ENCODE measurements at places on chromosomes 11 and 22. TPM values are rescaled to one million over a fixed set of nuclear protein-coding genes. Genes with fewer than 3 reads are reported as not detected.

DNA sequence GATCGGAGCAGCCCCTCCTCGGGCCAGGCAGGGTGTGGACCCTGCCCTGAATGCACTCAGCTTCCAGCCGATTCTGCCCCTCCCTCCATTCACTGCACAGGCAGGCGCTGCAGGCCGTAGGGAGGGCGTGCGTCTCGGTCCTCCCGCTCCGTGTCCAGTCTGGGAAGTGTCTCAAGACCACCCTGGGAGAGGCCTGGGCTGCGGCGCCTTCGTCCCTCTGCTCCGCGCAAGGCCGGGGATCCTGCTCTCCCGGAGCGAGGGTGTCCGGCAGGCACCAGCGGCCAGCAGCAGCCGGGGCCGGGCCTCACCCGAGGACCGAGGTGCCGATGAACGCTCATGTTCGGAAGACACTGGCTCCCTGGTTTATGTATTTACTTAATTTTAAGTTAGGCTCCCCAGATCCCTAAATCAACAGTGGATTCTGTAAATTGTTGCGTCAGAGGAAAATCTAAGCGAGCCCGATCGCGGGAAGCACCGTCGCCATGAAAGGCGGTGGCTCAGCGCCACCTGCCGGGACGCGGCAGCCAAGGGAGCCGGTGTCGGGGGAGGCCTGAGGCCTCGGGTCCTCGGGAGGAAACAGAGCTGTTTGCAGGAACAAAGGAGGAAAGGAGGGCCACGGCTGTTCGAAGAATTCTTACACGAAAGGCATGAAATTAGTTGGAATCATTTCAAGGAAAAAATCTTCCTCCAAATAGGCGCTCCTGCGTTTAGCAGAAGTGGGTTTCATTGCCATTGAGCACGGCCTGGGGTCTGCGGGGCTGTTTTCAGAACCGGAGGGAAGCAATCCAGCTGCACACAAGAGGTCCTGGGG, 195.3 kb downstream of the BRD1 start:
- ATAC-seq, result no peak

DNA sequence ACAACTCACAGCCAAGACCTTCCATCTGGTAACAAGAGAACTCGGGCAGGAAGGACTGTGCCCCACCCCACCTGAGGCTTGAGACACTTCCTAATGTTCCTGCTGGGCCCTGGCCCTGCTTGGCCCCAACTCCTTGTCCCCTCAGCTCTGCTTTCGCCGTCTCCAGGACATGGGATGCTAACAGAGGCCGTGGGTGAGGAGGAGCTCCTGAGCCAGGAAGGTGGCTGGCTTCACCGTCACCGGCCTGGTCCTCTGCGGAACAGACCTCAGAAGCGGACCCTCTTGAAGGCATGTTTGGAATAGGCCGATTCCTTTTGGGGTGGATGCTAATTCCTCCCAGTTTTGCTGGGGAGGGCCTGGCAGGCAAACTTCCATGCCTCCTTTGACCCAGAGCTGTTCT, 154.3 kb downstream of the CACNA1I start:
- ATAC-seq, result no peak

The PLAAT4 gene
- total RNA-seq, result 20.7 TPM

DNA sequence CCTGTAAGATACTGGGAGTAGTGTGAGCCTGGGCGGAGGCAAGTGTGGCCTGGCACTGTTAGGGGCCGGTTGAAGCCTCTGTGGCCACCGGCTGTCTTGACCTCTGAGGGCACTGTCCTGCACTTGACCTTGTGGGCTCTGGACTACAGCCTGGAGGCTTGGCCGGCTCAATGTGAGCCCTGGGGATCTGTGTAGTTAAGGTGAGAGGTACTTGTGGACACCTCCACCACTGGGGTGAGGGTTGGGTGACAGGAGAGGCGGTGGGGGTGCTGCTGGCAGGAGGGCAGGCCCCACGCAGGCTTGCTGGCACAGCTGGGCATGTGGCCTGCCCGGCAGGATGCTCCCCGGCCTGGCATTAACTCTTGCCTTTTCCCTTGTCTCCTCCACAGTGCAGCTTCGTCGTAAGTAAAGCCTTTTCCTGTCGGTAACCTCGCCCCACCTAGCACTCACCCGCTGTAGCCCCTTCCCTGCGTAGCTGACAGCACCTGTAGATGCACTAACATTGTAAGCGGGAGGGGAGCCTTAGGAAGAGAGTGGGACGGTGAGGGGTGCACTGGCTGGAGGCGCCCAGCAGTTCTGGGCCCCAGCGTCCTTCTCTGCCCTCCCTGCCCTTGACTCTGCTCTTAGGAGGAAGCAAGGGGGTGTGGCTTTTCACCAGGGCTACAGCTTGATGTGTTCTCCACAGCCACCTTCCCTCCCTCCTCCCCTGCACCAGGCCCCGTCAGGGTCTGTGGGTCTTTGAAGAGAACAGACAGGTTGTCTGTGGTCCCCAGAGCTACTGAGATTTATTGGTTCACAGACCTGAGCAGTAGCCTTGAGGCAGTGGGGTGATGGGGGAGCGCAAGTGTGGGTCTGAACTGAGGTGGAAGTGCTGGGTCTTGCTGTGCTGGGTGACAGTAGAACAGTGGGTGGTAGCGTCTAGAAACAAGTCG, 17.6 kb downstream of the INCENP start:
- ATAC-seq, result no peak

The GLYATL1 gene
- total RNA-seq, result not detected
